ENCODE measurements at places on chromosomes 6 and 20. TPM values are rescaled to one million over a fixed set of nuclear protein-coding genes. Genes with fewer than 3 reads are reported as not detected.
A peak's percentile ranks its signal among the peaks of the same experiment; 100 is the strongest.

DNA sequence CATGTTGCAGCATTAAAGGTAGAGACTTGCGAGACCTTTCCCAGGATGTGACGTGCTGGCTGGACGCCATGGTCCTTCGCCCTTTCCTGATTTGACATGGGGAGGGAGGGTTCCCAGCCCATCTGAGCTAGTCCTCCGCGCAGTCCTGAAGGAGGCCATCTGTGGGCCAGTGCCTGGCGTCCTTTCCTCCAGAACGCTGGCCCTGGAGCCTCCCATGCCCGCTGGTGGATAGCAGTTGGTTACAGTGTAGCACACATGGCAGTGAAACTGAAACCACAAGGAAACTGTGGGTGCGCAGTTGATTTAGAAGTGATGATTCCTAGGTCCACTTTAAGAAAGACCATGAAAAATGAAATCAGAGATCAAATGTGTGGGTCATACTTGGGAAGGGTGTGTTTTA, 193.7 kb downstream of the CDH4 start:
- no peak for DNase-seq

DNA sequence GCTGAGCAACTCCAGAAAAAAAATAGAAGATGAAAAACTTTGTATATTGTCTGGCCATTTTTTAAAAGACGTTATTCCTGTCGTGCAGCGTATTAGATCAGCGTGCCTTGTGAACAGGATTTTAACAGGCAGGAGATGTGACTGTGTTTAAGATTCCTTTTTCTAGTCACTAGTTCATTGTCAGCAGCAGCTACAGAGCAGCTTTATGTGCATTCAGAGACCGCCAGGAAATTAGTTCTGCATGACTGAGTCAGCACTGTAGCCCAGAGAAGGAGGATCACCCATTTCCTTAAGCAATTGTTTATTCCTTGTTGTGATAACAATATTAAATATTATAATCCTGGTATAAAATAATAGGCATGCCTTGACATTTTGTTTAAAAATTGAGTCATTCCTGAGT, 75.4 kb upstream of the ADGRB3 start:
- DNase-seq: no peak

The HLA-DRB5 gene
- total RNA-seq: 48.0 TPM

GRCh38 chr6:100818066-100818465, 63.1 kb downstream of the ASCC3 start:
- DNase-seq: no peak

GRCh38 chr6:150075034-150075421, 6.1 kb upstream of the ULBP3 start:
- DNase-seq: no peak

GRCh38 chr6:19410481-19410880, 426.7 kb upstream of the ID4 start:
- DNase-seq: no peak

DNA sequence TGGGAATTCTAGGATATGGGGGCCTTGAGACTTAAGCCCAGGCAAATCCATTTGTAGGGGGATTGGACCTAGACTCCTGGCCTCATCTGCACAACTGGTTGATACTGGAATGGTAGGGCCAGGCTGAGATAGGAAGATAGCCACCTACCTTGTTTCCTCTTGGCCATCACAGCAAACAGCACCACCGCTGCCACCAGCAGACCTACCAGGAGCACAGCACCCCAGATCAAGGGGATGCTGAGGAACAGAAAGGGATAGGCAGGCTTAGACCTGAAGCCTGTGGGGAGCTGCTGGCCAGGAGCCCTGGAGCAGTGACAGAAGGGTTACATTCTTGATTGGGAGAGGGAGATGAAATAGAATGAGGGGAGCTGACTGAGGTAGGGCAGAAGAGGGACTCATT, 3.5 kb downstream of the TREML1 start:
- DNase-seq: no peak

GRCh38 chr6:7787137-7787608, 61.3 kb downstream of the BMP6 start:
- peak; percentile 65 for DNase-seq

- peak; percentile 63 for DNase-seq
Measured at GRCh38 chr20:50278684-50279531, 88.3 kb downstream of the CEBPB start.

The MC3R gene
- total RNA-seq: not detected

DNA sequence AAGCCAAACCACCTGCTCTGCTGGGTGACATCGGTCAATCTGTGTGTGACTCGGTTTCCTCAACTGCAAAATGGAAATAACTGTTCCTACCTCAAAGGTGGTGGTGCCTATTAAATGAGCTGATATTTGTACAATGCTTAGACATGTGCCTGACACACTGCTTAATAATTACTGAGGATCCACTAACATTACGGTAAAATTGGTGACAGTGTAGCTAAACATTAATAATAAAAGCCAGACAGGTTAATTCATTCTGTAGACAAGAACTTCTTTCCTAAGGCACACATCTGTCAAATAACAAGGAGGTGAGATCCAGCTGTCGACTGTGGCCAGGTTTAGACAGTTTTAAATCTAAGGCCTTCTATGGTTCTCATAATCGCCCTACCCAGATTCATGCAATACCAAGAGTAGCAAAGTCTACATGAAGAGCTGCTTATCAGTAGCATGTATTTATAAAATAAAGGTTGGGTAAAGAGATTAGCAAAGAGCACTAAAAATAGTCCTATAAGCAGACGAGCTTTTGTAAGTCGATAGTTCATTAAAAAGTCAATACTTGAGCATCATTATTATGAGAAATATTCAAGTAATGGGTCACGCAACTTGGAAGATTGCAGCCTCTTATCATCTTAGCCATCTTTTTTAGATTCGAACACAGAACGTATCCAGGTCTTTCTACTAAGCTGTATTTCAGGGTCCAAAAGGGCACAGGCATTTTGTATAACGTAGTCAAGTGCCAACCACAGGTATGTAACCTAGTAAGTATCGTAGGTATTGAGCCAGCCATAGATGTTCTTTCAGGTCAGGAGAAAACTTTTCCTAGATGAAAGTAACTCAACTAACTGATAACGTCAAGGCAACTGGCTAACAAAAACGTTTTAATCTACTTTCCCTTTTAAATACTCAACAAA, 3.2 kb downstream of the CNKSR3 start:
- no peak for DNase-seq

GRCh38 chr6:41594326-41594725, 43.9 kb upstream of the MDFI start:
- no peak for DNase-seq

The F13A1 gene
- 55.1 TPM for total RNA-seq

- no peak for DNase-seq
Measured at GRCh38 chr6:33854572-33855030, 50.8 kb upstream of the MLN start.
